ENCODE measurements at places on chromosomes 1 and 21.

- DNase-seq = no peak
Observed at GRCh38 chr21:33231526-33231925, 1.8 kb downstream of the IFNAR2 start.

GRCh38 chr1:18530587-18531502 lies 50.1 kb downstream of the KLHDC7A start:
- DNase-seq = no peak

DNA sequence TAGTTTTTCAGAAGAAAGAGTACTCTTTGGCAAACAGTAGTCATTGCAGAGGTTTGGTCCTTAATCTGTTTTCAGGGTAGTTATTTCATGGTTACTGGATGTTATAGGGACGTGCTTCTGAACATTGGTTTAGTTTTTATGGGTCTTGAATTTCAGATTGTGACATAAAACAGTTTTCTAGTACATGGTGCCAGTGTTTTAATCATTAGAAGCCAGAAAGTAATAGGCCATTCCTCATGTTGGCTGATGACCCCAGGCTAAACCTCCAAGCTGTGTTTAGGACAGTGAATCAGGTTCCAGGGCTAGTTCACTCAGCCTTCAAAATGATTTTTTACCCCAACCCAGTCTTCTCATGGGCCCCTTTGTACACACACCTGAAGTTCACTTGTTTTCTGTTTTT lies 73.3 kb downstream of the OLFML2B start:
- no peak for DNase-seq

GRCh38 chr1:151512326-151512725 lies 1.1 kb downstream of the CGN start:
- DNase-seq = no peak

DNA sequence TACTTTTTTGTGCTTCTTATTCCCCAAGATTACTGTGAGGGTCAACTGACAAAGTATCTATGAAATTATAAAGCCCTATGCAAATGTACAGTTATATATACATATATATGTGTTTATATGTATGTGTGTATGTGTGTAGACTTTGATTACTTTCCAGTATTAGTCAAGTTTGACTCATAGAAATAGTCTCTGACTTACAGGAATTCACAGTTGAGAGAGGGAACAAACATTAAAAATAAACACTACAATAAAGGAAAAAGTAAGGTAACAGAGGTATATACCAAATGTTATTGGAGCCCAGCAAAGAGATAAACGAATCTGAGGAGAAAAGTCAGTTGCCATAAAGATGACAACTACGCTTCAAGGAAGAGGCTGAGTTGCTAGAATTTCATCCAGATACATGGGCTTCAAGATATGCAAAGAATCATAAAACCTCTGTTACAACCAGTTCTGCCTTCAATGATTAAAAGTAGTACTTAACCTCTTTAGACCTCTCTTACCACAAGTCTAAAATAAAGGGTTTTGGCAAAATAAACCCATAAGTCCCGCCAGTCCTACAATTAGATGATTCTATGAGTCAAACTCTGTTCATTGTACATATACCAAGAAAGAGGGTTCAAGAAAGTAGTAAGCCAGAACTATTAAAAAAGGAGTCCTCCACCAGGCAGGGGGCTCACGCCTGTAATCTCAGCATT lies 7.2 kb downstream of the IFT25 start:
- no peak for DNase-seq

DNA sequence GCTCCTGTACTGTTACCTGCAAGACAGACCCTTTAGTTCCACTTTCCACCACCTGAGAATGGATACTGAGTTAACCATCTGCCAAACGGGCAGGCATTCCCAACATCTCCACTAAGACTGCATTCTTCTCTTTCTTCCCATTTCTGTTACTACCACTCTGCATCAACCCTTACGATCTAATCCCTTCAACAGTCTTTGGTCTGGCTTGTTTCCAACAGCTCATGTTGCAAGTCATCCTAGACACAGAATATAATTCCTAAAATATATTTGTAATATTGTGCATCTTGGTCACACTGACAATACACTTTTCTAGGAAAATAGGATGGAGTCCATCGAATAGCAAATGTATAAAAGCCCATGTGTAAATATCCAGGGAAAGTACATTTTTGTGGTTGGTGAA lies 166.7 kb downstream of the SIPA1L2 start:
- DNase-seq = no peak

DNA sequence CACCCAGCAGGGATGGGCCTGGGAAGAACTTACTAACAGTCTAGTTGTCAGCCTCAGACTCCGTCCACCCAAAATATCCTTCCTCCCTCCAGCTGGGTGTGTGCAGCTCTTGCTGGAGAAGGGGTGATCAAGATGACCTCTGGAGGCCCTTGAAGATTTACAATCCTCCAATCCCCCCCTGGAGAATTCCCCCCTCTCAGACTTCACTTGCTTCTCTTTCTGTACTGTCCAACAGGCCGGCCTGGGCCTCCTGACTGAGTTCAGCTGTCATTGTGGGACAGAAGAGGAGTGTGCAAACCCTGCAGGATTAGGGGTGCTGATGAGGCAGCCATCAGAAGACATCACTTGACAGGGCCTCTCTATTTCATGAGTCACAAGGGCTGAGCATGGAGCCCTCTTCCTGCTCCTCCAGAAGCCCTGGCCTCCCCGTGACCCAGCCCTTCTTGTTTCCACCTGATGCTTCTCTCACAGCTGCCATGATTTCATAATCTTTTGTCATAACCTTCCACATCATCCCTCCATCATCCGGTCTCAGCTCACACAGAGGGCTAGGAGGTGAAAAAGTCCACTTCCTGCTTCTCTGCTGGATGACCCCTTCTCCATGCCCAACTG lies 17.5 kb upstream of the IGFN1 start:
- no peak for DNase-seq

DNA sequence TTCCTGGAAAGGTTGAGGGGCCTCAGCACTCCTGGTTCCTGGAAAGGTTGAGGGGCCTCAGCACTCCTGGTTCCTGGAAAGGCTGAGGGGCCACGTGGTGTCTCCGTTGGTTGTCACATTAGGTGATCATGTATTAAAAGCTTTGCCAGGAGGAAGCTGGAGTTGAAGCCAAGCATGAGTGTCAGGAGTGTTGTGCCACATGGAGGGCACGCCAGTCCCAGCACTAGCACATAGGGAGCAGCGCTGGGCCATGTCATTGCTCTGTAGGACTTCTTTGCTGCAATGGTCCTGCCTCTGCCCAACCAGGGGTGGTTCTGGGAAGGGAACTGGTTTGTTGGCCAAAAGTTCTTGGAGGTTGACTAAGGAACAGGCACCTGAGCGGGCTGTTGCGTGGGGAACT lies 13.3 kb downstream of the ATP5PO start:
- DNase-seq = no peak

DNA sequence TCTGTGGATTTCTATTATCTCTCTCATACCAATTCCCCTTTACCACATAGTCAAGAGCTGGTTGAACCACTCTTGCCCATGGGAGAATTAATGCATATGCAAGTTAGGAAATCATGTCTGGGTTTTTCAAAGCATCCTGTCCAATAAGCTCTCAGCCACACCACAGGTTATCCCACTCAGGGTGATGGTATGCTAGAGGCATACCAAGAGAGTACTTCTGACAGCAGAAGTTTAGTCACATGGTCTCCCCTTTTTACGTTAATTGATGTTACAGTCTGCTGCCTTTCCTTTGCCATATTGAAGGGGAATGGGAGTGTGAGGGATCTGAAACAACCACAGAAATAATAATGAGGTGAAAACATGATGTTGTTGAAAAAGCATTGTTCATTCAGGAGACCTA lies 135.8 kb upstream of the PBX1 start:
- DNase-seq = no peak

DNA sequence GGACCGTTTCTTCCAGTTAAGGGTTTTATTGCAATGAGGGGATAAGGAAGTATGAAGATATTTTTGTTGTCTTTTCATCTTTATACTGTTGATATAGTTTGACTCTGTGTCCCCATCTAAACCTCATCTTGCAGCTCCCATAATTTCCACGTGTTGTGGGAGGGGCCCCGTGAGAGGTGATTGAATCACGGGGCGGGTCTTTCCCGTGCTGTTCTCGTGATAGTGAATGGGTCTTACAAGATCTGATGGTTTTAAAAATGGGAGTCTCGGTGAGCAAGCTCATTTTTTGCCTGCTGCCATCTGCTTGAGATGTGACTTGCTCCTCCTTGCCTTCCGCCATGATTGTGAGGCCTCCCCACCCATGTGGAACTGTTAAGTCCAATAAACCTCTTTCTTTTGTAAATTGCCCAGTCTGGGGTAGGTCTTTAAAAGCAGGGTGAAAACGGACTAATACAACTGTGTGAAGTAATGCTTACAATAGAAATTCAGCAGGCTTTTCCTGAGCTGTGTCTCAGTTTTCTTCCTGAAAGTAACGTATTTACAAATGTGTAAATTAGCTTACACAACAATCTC lies 377.3 kb downstream of the SIPA1L2 start:
- no peak for DNase-seq

- peak; percentile 72 for DNase-seq
Observed at GRCh38 chr1:212595787-212596714, 12.5 kb upstream of the ATF3 start.

DNA sequence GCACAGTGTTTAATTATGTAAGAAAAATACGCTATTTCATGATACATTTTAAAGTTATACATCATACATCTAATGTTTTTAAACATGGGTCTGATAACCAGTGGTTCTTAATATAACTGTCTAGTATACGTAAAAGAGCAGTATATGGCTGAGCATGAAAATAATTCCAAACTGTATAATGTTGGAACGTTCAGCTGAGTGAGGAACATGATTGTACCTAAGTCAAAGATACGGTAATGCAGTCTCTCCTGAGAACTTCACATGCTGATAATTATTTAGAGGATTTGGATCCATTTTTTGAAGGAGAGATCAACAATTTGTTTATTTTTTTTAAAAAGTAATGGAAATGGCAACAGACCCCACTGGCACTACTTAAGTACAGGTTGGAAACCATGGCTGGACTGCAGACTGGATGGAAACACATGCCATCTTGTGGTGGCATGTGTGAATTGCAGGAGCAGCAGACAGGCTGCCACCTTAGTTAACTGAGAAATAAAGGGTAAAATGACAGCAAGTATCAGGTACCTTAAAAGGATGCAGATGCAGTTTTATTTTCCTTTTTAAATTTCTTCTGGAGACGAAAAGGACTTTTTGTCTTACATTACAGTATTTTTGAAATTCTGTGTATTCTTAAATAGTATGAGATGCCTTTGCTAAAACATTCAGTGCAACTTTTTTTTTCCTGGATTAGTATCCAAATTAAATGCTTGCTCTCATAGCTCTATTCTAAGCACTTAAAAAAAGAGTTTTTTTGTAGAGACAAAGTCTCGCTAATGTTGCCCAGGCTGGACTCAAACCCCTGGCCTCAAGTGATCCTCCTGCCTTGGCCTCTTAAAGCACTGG lies 73.8 kb downstream of the MTR start:
- DNase-seq = peak; percentile 68

DNA sequence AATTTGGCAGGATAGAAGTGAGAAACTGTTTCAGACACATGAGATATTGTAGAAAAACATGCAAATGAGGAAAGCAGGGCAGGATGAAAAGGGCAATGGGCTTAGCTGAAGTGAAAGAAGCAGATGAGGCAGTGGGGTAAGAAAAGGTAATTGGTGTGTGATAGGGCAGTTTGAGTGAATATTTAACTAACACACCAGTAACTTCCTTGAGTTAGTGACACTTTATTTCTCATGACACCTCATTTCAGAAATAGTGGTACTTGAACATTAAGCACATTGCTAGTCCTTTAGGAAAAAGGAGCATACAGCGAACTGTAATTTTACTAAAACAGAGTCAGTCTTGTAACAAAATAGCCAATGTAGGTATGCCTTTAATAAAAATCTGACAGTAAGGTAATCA lies 415.0 kb downstream of the DPYD start:
- no peak for DNase-seq

GRCh38 chr1:111814642-111815041 lies 58.9 kb downstream of the DDX20 start:
- DNase-seq = no peak

DNA sequence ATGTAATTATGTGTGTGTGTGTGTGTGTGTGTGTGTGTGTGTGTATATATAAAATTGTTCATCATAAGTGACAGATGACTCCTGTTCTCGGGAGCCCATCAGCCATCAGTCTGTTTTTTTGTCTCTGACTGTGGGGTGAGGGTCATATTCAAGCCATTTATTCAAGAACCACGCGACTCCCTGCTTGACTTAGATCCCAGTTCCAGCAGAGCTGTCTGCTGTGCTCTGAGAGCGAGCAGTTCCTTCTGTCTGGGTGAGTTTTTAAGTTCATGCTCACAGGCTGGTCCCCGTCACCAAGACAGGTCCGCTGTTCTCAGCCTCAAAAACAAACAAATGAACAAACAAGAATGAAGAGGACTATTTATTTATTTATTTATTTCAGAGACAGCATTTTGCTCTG lies 18.3 kb upstream of the NPPB start:
- DNase-seq = no peak

DNA sequence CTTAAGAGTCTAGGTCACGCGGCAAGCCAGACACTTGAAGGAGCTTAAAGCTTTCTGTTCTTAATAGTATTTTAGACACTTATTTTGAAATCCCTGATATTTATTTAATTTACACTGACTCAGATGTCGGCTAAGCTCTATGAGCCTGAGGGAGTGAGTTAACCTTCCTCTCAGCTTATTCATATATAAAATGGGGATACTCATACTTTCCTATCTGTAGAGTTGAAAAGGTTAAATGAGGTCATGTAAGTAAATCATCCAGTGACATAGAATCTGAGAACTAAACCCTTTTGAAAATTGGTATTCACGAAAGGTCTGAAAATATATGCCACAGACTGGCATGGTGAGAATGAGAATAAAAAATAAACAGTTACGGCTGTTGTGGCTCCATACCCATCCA lies 1.4 kb upstream of the GPR161 start:
- DNase-seq = no peak

- DNase-seq = no peak
Observed at GRCh38 chr21:32360401-32360975, 32.3 kb downstream of the URB1 start.

- DNase-seq = no peak
Observed at GRCh38 chr1:62181532-62181931, 13.1 kb upstream of the L1TD1 start.

- DNase-seq = peak; percentile 73
Observed at GRCh38 chr1:27416387-27417111, 24.1 kb downstream of the GPR3 start.

DNA sequence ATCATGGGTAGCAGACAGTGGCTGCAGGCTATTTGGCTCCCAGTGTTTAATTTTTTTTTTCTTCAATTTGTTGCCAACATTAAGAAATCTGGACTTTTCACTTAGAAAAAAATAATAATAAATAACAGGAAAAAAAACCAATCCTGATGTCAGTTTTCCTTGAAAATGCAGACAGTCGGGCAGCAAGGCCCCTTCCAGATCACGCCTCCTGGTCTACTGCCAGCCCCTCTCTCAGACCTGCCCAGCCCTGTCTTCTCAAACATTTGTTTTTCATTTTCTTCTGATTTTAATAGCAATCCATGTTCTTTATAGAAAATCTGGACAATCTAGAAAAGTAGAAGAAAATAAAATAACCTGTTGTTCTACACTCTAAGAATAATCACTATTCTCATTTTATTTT lies 15.5 kb downstream of the IFNGR2 start:
- DNase-seq = no peak

GRCh38 chr21:20949884-20950283 lies 48.3 kb upstream of the NCAM2 start:
- DNase-seq = no peak

Data from Jurkat, Clone E6-1 (cell line).